ENCODE measurements at places on chromosomes 12 and 14.

DNA sequence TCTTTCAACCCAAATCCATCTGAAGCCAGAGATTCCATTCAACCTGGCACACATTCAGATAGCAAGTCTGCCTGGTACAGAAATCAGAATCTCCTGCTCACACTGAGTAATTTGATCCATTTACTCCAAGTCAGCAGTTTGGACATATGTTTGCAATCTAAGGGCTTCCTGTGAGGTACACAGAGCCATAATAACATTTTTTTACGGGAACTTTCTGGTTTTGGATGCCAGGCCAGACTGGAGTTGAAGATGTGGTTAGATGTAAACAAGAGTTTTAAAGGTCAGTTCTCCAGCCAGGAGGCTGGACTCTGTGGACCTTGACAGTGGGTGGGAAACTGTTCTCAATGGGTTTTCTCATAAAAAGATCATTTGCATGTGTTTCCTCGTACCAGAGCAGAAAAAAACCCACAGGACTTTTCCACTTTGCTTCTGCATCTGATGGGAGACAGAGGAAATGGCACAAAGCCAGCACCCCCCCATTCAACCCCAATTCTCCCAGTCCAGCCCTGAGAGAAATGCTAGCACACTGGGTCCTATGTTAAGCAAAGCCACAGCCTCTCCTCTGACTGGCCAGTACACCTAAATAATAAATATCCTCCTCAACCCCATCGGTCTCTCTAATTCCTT is 17.7 kb upstream of the TSPAN11 start:
- DNase-seq = no peak

DNA sequence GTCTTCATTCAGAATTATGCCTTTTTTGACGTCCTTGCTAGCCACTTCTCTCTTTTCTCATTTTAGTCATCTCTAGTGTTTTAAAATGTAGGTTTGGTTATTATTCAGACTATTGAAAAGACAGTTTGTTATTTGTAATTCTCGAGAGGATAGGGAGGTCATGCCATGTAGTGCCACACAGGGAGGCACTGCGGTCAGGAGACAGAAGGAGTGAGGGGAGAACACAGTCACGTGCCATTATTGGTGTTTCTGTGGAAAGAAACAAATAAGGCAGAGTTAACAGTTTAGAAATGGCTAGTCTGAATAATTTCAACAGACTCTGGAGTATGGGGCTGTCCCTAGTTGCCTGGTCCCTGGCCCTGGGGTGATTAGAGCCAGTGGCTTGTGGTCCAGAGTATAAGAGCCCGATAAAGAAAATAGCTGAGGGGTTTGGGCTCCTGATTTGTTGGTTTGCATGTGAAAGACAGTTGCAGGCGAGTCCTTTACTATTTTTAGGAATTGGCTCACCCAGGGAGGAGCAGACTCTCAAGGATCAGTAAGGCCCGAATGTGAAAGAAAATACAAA is 278.1 kb upstream of the SEL1L start:
- no peak for DNase-seq

- no peak for DNase-seq
Measured at GRCh38 chr12:116104167-116104767, 173.2 kb downstream of the MED13L start.

DNA sequence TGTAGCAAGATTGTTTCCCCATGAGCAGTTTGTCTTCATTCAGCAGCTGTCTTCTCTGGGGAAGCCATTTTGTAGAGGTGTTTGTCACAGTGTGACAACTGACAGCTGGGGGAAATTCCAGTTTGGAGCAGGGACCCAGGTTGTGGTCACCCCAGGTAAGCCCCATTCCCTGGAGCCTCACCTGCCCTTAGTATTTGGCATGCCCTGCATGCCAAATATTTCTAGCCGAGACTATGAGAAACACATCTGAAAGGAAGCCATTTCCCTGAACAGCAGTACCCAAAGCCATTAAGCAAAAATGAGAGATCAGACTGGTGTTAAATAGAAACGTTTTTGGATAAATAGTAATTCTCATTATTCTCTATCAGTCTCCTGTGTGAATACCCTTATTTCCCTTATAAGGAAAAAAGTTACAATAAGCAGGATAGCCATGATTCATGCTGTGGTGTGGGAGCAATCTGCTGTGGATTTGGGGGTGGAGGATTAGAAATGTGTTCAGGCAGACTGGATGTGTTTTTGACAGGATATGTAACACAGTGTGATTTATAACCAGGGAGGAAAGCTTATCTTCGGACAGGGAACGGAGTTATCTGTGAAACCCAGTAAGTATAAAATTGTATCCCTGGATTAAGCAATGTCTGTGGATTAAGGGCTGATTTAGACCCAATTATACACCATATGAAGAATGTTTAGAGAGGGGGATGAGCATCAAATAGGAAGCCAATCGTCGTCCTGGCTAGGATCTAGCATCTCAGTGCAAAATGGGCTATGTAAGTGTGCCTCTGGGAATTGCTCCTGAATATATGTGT is 68.9 kb downstream of the DAD1 start:
- no peak for DNase-seq

GRCh38 chr12:111636209-111636945 is 37.3 kb upstream of the ATXN2 start:
- no peak for DNase-seq

- DNase-seq = no peak
Measured at GRCh38 chr14:20659813-20660395, 18.4 kb upstream of the OR6S1 start.

DNA sequence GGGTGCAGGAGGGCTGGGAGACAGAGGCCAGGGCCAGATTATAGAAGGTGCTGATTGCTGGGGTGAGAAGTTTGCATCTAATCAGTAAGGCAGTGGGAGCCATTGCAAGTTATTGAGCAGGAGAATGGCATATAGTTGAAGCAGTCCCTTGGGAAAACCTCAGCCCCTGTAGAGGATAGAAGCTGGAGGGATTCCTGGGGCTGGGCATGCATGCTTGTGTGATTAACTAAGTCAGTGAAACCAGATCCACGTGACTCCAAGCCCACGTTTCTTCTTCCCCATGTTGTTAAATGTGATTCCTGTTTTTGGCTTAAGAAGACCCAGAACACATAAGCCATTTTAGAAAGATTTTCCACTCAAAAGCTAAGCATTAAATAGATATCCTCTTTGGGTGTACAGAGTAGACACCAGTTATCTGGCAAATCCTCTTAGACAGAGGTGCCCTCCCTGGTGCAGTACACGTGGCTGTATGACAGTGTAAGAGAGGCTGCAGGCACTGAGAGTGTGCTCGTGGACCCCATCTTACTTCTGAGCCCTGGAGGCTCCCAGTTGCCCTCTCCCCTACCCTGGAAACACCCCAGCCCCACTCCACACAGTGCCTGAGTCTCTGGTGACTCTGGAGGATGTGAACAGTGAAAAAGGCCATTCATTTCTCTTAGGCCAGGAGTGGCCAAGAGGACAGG is 3.2 kb downstream of the C14orf132 start:
- no peak for DNase-seq

DNA sequence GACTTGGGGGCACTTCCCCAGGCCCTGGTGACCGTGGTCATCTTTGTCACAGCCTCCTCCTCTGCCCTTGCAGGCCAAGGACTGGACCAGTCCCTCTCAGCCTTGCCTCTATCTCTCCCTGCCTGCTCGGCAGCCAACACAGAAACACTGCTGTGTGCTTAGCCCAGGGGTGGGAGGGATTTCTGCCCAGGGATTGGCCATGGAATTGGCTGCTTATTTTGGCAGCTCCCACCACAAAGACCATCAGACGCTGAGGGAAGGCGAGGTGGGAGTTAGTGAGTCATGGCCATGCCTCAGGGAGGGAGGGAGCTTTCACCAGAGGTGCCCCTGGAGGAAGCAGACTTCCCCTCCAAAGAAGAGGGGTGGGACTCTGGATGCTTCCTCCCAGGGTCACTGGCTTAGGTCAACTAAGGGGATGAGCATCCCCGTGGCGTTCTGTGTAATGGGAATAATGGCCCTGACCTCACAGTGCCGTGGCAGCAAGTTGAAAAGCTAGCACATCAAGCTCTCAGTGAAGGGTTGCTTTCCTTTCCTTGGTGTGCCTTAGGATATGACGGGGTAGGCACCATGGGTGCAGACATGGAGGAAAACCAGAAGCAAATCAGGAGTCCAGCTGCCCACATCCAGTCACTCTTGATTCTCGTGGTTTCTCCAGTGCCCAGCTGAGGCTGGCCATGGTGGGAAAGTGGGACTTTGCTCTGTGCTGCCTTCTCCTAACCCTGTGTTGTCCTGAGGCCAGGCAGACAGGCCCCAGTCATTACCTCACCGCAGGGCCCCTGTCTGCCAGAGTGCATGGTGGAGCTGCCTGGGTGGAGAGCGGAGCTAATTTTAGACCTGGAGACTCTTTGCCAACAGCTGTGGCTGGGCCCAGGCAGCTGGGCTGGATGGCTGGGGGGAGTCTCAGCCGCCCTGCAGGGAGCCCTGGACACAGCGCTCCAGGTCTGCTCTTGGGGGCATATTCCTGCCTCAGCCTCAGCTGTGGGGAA is 21.4 kb downstream of the B4GALNT3 start:
- DNase-seq = no peak

- no peak for DNase-seq
Measured at GRCh38 chr14:64654901-64655300, 49.3 kb upstream of the PLEKHG3 start.

GRCh38 chr12:124604264-124604680 is 36.9 kb upstream of the NCOR2 start:
- no peak for DNase-seq

DNA sequence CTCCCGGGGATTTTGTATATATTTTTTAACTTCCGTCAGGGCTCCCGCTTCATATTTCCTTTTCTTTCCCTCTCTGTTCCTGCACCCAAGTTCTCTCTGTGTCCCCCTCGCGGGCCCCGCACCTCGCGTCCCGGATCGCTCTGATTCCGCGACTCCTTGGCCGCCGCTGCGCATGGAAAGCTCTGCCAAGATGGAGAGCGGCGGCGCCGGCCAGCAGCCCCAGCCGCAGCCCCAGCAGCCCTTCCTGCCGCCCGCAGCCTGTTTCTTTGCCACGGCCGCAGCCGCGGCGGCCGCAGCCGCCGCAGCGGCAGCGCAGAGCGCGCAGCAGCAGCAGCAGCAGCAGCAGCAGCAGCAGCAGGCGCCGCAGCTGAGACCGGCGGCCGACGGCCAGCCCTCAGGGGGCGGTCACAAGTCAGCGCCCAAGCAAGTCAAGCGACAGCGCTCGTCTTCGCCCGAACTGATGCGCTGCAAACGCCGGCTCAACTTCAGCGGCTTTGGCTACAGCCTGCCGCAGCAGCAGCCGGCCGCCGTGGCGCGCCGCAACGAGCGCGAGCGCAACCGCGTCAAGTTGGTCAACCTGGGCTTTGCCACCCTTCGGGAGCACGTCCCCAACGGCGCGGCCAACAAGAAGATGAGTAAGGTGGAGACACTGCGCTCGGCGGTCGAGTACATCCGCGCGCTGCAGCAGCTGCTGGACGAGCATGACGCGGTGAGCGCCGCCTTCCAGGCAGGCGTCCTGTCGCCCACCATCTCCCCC is 777 bp downstream of the ASCL1 start:
- DNase-seq = no peak

GRCh38 chr12:14557966-14558365 is 9.7 kb downstream of the PLBD1 start:
- no peak for DNase-seq

DNA sequence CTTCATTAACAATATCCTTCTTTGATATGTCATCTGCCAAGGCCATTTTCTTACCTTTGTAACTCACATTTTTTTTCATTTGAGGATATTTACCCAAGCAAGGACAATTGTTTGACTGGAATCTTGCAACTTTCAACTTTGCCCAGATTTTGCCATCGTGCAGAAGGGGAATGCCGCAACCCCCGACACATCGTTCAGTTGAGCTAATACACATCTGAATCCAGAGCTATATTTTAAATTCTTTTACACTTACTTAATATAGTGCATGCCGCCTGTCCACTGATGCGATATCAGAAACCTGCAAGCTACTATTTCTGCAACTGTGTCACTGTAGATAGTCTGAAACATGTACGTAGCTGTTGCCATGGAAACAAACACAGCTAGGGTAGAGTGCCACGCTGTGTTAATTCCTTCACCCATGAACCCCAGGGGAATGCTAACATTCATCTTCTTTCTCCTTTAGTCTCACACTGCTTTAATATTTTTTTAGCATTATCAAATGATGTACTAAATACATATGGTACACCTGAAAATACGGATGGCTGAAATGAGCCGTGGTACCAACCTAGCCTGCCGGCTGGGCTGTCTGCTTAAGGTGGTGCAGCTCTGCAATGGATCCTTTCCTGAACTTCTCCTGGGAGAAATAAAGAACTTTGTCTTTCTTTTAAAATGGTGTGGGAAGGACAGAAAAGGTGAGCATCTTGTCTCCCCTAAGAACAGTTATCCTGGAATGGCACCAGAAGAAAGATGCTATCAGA is 77.0 kb upstream of the FOXN3 start:
- DNase-seq = no peak

GRCh38 chr14:104975481-104976197 is 2.5 kb downstream of the AHNAK2 start:
- no peak for DNase-seq

DNA sequence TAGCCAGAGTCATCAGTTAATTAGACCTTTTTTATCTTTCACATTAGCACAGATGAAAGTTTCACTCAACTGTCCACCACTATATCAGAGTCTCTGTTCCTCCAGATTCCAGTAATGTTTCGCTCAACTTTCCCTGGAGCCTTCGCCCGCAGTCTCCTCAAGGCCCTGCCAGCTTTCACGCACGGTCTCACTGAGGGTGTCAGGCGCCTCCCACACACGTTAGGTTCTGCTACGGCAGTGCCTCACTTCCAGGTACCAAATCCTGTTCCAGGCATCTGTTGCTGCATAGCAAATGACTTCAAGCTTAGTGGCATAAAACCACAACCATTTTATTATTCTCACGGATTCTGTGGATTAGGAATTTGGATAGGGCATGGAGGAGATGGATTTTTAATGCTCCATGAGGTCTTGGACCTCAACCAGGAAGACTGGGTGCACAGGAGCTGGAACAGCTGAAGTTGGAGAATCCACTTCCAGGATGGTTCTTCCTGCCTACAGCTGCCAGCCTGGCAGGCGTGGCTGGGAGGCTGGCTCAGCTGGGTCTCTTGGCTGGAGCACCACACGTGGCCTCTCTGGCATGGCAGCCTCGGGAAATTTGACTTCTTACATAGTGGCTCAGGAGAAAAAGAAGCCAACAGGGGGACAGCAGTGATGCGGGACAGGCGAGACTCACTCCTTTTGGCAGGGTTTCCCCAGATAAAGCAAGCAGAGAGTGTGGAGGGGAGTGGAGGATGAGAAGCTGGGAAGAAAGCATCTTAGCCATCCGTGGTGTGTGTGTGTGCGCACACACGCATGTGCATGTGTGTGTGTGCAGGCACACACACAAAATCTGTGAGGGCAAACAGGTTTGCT is 21.3 kb upstream of the BCDIN3D start:
- DNase-seq = no peak

DNA sequence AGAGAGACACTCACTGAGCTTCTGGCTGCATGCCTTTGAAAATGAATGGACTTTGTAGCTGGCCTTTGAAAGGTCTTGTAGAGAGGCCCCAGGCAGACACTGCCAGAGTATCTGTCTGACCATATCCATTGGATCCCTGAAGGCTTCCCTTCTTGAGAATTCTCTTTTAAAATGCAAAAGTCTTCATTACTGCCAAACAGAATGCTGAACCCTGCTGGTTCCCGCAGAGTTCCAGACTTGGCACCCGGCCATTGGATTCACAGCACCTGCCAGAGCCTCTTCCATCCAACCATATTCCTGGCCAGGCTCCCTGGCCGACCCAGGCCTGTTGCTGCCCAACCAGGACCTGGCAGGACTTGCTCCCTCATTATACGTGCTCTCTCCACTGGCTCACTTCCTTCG is 182.5 kb downstream of the GXYLT1 start:
- DNase-seq = no peak
